ENCODE measurements at places on chromosomes 2 and 18.

DNA sequence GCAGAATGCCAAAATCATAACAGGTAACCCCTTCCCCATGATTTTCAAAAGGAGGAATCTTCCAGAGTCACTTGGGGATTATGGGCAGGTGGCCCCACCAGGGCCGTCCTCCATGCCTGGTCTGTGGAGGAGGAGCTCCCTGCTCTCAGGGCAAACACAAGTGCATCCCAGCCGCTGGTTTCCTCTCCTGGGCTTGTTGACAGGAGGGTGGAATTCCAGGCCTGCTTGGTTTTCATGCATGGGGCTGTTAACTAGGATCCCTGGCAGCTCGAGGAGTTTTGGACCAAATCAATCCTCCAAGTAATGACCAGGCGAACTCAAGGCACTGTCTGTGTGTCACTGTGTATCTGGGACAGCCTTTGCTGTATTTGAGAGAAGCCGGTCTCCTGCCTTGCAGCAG, 45.3 kb downstream of the FOSL2 start:
- DNase-seq: no peak

DNA sequence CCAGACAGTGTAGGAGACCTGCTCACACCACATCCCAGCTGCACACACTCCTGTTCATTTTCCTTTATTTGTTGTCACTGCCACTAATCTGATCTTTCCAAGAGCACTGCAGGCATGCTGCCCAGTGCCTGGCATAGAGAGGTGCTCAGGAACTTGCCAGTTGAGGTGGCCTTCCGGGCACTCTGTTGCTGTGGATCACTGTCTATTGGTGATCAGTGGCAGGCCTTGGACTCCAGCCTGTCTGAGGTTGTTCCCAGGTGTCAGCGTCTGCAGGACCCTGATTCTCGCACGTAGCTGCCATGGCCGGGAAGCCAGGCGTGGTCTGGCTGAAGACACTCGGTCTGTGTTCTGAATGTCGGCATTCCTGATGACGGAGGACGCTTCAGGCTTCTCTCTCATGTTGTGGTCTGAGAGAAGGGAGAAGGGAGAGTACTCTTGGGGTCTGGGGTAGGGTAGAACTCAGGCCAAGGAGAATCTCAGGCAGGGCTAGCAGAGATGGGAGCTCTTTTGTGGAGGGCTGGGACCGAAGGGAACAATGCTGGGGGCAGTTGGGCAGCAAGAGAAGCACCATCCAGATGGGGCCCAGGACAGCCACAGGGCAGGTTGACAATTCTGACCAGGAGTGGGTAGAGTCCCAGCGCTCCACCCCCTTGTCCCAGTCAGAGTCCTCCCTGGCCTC, 240.9 kb downstream of the MYCN start:
- DNase-seq: no peak

DNA sequence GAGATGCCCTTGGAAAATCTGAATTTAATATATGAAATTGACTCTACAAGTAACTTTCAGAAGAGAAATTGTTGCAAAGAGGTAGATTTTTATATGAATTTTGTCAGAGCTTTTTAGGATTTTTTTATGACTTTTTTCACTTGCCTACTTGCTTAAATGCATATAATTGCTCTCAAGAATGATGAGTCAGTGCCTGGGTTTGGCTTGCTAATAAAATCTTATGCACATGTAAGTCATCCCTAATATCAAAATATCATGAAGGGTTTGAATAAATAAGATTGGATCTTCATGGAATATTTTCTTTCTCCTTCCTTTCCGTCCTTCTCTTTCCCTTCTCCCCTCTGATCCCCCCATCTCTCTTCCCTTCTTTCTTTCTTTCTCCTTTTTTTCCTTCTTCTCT, 354.1 kb downstream of the TXNL1 start:
- peak; percentile 20 for DNase-seq

DNA sequence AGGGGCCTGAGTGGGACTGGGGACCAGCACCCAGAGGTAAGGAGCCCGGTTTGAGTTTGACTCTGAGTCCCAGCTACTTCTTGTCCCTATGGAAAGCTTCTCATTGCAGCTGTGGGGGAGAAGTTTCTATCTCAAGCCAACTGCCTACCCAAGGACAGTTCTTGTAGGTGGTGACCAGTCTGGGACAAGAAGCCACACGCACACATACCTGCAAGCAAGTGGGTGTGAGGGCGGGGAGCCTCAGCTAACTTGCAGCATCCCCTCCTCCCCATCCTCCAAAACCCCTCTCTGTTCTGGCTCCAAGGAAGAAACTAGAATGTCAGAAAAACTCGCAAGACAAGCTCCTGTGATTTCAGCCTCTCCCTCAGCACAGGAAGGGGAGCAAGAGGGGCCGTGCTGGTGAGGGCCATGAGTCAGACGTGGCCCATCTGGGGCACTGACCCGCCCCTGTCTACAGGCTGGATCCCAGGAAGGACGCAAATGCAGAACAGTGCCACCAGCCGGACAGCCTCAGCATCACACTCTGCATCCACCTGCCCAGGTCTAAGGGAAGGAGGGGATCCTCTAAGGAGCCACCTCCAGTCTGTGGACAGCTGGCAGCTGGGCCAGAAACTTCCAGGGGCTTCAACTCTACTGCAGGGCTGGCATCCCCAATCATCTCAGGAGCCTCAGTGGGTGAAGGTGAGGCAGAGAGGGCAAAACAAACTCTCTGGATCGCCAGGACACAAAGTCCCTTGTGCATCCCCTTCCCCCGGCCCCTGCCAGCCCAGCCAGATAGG, 103.4 kb downstream of the TNS1 start:
- DNase-seq: peak; percentile 67

Measured in astrocyte of the spinal cord (primary cell).